ENCODE measurements at places on chromosomes 7 and 10.

- no peak for DNase-seq
Observed at GRCh38 chr10:44388641-44389040, 3.7 kb upstream of the CXCL12 start.

DNA sequence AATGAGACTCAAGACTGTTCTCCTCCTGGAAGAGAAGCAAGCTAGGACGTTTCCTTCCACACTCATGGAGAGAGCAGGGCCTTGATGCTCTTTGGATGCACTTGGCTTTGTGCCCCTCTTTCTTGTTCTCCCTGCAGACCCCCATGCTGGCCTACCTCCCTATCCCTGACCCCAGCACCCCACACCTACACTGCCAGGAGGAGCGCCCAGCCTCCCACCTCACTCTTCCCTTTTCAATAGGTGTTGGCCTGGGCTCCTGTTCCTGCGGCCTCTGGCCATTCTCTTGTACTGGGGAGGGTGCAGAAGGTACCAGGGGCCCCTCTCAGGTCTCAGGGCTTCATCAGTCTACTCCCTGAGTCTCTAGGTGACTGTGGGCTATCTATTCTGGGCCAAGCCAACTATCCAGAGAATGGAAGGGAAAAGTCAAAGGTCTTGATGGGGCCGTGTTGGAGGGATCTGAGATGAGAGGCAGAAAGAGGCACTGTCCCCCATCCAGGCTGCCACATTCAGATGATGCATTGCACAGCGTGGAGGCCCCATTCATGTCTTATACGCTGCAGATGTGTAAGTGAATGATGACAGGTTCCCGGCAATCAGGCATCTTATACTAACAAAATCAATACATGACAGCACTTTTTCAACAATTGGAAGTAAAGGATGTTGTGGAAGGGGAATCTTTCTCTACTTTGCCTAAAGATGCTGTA is 32.7 kb upstream of the LOXL4 start:
- no peak for DNase-seq

DNA sequence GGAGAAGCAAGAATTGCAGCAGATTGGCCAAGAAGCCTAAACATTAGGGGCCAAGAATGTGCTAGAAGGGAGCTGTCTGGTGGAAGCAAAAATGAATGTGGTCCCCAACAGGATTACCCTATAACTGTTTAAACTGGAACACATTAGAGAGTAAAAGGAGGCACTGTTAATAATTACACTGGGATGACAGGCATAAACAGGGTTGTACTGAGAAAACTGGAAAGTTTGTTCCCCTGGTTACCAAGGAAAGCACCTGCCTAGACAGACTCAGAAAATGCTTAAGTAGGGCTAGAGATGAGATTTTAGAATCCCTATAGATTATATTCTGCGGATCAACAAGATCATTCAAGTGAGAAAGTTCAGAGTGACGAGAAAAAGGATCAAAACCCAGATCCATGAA is 100.8 kb downstream of the CTTNBP2 start:
- no peak for DNase-seq

- DNase-seq = no peak
Observed at GRCh38 chr10:35257057-35257983, 79.0 kb upstream of the CCNY start.

DNA sequence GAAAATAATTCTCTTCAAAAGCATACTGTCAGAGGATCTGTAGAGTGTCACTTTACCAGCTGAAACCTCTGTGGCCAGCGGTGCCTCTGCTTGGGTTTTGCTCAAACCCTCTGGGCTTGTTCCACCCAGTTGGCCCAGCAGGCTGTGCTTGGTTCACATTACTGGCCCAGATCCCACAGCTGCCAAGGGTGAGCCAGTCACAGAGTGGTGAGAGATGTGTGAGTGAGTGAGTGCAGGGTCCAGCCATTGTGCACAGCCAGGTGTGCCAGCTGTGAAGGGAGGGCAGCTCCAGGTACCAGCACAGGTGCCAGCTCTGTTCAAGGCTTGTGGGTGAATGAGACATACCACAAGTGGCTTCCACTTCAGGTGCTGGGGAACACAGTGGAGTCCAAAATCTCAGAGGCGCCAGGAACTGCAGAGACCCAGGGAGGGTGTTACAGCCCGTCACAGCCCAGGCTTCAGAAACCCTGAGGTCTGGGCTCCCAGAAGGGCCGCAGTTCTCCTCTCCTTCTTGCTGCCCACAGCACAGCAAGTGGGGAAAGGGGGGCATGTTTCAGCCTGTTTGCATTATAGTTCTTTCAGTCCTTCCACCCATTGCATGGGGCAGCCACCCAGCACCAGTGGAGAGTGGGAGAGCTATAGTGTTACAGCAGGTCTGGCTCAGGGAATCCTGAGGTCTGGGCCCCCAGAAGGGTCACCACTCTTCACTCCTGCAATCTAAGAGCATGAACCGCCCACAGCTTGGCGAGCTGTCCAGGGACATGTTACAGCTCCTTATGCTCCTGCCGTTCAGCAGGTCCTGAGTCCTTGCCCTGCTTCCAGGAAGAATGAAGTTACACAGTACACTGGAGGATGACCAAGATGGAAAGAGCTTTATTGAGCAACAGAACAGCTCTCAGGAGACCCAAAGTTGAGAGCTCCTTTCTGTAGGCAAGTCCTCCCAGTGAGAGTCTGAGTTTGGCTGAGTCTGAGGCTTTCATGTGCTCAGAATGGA is 931.7 kb upstream of the SORCS1 start:
- DNase-seq = no peak

GRCh38 chr10:132346806-132347205 is 14.8 kb downstream of the LRRC27 start:
- no peak for DNase-seq

- DNase-seq = no peak
Observed at GRCh38 chr10:49682879-49683278, 3.4 kb downstream of the C10orf53 start.

DNA sequence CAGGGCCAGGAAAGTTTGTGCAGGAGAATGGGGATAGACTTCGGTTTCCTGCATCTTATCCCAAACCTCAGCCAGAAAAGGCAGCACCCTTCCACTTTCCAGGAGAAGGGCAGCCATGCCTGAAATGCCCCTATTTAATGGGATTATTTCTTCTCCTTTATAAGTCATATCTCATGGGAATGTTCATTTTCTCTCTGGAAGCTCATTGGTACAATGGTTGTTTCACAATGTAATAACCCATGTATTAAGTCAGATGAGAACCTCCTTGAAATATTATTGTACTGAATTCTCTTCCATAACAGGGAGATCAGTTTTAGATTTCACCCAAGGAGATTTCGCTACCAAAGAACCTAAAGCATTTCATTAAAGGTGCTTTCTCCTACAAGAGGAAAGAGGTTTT is 457.5 kb downstream of the KCNMA1 start:
- DNase-seq = no peak

- DNase-seq = no peak
Observed at GRCh38 chr7:45088821-45089340, at the start of gene NACAD. NACAD (minus strand) TSS chr7:45088969; CDS start chr7:45088894, 75 bp downstream.

GRCh38 chr10:71343392-71343773 is 24.3 kb downstream of the SLC29A3 start:
- no peak for DNase-seq

DNA sequence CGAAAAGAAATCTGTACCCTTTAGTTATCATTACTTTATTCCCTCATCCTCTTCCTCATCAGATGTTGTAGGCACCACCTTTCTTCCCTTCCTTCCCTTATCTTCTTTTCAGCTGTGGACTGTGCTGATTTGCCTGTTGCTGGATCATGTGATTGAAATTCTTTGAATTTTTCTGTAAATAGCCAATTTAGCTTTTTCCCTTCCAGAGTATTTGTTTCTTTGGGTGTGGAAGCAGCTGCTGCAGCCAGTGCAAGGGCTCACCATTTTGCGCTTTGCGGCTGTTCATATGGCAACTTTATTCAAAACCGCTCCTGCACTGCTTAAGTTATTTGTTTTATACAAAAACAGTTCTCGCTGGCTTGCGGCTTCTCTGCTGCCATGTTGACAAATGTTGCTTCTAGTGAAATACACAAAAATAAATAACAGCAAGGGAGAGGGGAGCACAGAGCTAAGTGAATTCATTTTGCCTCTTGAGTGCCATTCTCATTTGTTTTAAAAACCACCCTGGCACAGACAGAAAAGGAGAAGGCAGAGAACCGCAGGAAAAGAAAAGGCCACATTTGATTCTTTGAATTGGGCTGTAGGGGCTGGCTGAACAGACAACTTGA is 151.2 kb downstream of the AUTS2 start:
- no peak for DNase-seq

DNA sequence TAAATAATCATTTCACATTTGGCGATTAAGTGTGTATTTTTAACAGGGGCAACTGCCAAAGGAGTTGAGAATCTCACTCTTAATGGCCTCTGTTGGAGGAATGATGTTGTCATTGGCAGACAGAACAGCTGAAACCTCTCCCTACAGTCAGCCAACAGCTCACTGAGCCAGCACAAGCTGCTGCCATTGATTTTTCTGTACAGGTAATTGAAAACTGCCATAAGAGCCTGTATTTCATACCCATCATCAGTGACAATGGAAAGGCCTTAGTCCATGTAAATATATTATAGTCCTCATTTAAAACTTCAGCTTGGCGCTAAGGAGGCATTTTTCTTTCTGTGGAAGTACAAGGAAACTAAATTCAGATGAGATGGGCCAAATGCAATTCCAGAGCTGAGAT is 28.1 kb upstream of the PTN start:
- DNase-seq = no peak

GRCh38 chr7:121202125-121202524 is 126.7 kb upstream of the WNT16 start:
- no peak for DNase-seq

GRCh38 chr10:75663947-75664664 is 232.7 kb downstream of the LRMDA start:
- DNase-seq = no peak

DNA sequence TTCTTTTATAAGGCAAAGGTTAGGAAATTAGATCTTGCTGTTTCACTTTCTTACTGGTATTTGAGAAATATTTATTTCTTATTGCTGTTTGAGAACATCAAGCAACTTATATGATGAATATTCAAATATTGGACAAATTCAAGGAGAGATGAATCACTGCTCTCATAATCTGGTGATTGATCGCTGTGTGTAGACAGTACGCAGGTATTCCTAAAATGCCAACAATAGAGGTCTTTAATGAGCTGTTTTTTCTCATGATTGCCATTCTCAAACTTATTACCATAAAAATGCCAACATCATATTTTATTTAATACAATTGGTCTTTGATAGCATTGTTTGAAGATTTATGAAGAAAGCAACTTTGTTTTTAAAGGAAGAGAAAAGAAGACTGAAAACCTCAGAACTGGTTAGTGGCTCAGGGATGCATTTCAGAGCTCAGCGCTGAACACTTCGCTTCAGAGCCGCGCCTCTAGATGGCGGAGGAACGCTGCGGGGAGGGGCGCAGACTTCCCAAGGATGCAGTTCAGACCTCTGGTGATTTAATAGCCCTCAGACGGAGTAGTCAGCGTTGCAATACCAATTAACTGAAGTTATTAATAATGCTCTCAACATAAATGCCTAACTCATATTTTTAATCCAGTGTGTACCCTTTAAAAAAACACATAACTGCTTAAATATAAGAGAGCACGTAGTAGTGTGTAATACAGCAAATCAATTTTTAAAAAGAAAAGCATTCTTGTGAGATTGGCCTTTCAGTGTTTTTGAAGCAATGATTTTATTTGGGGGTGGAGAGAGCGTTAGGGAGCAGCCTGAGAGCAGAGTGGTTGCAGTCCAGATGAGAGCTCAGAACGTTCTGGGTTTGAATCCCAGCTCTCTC is 38.5 kb upstream of the STEAP4 start:
- DNase-seq = no peak

All from omental fat pad (tissue), 4 donors.